ENCODE measurements at places on chromosomes 12 and 14. TPM values are rescaled to one million over a fixed set of nuclear protein-coding genes. Genes with fewer than 3 reads are reported as not detected.

GRCh38 chr12:6605421-6606330 is 1.5 kb downstream of the CHD4 start:
- peak overlapping the region; percentile 79 for H3K27ac ChIP-seq
- H3K27me3 ChIP-seq = no peaks in the 10 kb centered on the region
- peak; percentile 76 for DNase-seq
- no peak overlapping the region for H3K4me3 ChIP-seq
- peaks cover 41% of the 10 kb centered on the region for H3K4me1 ChIP-seq

- H3K36me3 ChIP-seq = no peaks in the 10 kb centered on the region
- H3K27ac ChIP-seq = no peak overlapping the region
- H3K4me1 ChIP-seq = peaks cover 10% of the 10 kb centered on the region
- H3K27me3 ChIP-seq = peaks cover 15% of the 10 kb centered on the region
- no peak overlapping the region for H3K4me3 ChIP-seq
These were observed 20.7 kb upstream of the NCOR2 start for GRCh38 chr12:124588018-124588634.

GRCh38 chr14:47471075-47471474 is 204.3 kb downstream of the MDGA2 start:
- H3K27ac ChIP-seq = no peak overlapping the region
- DNase-seq = no peak
- H3K4me3 ChIP-seq = no peak overlapping the region
- H3K4me1 ChIP-seq = no peaks in the 10 kb centered on the region
- H3K36me3 ChIP-seq = no peaks in the 10 kb centered on the region
- no peaks in the 10 kb centered on the region for H3K27me3 ChIP-seq

GRCh38 chr12:87198181-87198580 is 831.0 kb downstream of the C12orf50 start:
- no peak for DNase-seq
- H3K4me3 ChIP-seq = no peak overlapping the region
- H3K27ac ChIP-seq = no peak overlapping the region
- H3K27me3 ChIP-seq = no peaks in the 10 kb centered on the region

DNA sequence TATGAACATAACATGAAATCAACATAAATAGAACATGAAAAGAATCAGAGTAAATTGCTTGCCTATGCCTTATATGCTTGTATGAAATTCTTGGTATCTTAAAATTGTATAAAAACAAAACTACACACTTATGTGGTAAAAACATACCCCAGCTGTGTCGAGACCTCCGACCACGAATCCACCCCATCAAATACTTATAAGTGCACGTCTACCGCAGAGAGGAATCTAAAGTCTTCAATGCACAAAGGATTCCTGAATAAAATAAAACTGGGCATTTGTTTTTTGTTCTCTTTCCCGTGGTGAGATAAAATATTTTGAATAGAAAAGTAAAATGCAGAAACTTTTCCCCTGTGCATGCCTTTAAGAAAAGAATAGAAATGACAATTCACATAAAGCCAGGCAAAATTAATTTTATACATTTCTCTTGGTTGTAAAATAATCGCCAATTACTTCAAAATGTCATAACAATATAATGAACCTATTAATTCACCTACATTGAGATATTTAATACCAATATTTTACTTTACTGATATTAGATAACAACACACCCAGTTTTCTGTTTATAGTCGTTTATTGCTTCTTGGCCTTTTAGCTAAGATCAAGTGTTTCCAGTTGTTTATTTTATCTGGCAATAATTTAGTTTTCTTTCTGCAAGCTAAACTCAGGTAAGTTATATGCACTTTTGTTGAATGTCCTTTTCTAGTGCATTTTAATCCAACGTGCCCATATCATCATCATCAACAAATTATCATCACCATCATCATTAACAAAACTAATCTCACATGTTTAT is 1.0 kb downstream of the KLRK1 start:
- no peak for DNase-seq
- H3K4me1 ChIP-seq = no peaks in the 10 kb centered on the region
- H3K4me3 ChIP-seq = no peak overlapping the region
- H3K27ac ChIP-seq = no peak overlapping the region
- H3K36me3 ChIP-seq = no peaks in the 10 kb centered on the region

DNA sequence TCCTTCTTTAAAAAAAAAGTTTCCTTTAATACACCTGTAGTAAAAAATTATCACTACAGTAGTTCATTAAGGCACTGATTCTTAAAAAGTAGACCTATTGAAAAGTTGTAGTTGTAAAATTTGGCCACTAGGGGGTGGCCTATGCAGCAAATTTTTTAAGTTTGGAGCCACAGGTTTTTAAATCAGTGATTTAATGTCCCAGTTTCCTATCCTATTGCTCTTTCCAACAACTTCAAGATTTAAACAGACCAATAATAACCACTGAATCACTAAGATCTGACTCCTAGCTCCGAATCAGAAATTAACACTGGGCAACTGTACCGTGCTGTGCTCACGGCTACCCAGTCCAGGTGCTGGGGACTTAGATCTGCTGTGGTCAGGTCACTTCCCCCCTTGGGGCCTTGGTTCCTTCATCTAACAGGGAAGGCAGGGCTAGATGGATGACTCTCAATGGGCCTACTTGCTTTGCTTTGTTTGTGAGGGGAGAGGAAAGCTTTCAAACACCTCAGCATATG is 279.3 kb downstream of the MED13L start:
- peak; percentile 65 for DNase-seq
- no peaks in the 10 kb centered on the region for H3K27me3 ChIP-seq
- H3K4me3 ChIP-seq = no peak overlapping the region
- H3K4me1 ChIP-seq = peaks cover 4% of the 10 kb centered on the region
- H3K27ac ChIP-seq = no peak overlapping the region

- no peaks in the 10 kb centered on the region for H3K27me3 ChIP-seq
- peak within 1 kb of the TSS; percentile 97 for H3K4me3 ChIP-seq
- H3K4me1 ChIP-seq = peaks cover 44% of the 10 kb centered on the region
These were observed at the start of gene TEP1 for GRCh38 chr14:20412876-20413743. Gene TEP1 (minus strand): TSS chr14:20413501. CDS start chr14:20408439, 5,062 bp downstream.

- DNase-seq = no peak
- H3K4me1 ChIP-seq = peaks cover 45% of the 10 kb centered on the region
These were observed 450 bp downstream of the PRKAB1 start for GRCh38 chr12:119668324-119668841.

DNA sequence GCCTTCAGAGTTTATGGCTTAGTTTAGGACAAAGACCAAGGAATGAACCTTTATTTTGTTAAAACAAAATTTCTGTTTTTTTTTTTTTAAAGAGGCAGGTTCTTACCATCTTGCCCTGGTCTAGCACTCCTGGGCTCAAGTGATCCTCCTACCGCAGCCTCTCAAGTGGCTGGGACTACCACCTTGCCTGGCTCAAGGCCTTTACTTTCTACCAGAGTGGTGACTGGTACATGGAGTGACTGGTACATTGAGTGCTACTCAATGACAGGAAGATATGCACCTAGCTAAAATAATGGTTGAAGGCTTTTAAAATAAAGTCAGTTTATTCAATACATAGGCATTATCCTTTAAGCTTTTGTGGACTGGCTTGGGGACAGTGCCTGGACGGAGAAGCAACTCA is 32.6 kb downstream of the PRICKLE1 start:
- no peak for DNase-seq
- no peak overlapping the region for H3K4me3 ChIP-seq
- H3K36me3 ChIP-seq = no peaks in the 10 kb centered on the region
- peaks cover 6% of the 10 kb centered on the region for H3K27me3 ChIP-seq

- H3K27me3 ChIP-seq = no peaks in the 10 kb centered on the region
- H3K36me3 ChIP-seq = peaks cover 59% of the 10 kb centered on the region
- H3K27ac ChIP-seq = no peak overlapping the region
- DNase-seq = no peak
- H3K4me1 ChIP-seq = no peaks in the 10 kb centered on the region
- H3K4me3 ChIP-seq = no peak overlapping the region
These were observed 18.4 kb downstream of the BRMS1L start for GRCh38 chr14:35844494-35844893.

GRCh38 chr14:50087341-50088116 is 28.8 kb downstream of the VCPKMT start:
- no peaks in the 10 kb centered on the region for H3K27me3 ChIP-seq
- H3K4me1 ChIP-seq = peaks cover 71% of the 10 kb centered on the region
- peak overlapping the region; percentile 71 for H3K27ac ChIP-seq
- H3K4me3 ChIP-seq = peak overlapping the region; percentile 36
- DNase-seq = peak; percentile 72
- H3K36me3 ChIP-seq = peaks cover 18% of the 10 kb centered on the region

DNA sequence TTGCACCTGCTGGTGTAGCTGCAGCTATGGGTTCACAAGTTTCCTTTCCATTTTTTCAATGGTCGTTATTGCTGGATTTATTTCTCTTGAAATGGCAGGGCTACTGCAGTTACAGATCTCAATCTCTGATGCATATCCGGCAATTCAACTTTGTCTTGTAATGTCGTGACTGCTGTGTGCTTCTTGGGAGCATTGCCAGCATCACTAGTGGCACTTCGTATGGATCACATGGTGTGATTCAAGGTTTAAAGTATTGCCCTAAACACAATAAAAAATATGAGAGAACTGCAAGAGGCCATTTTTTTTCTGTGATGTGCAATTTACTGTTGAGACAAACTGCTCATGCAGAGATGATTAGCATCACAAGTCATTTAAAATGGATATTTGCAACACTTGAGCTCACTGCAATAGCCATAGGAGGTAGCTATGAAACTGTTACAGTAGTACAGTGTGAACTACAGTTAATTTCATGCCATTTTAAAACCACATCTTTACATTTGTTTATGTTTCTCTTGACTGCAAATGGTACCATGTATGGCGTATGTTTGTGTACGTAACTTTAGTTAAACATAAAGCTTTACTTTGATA is 217.4 kb upstream of the PDE3A start:
- H3K4me3 ChIP-seq = no peak overlapping the region
- H3K27me3 ChIP-seq = no peaks in the 10 kb centered on the region
- no peaks in the 10 kb centered on the region for H3K4me1 ChIP-seq
- no peak overlapping the region for H3K27ac ChIP-seq
- no peak for DNase-seq
- H3K36me3 ChIP-seq = no peaks in the 10 kb centered on the region

- H3K4me3 ChIP-seq = no peak overlapping the region
- no peaks in the 10 kb centered on the region for H3K4me1 ChIP-seq
- no peak for DNase-seq
- H3K36me3 ChIP-seq = no peaks in the 10 kb centered on the region
- H3K27ac ChIP-seq = no peak overlapping the region
These were observed 21.5 kb downstream of the SPTB start for GRCh38 chr14:64857979-64858744.

- no peak overlapping the region for H3K27ac ChIP-seq
- no peak for DNase-seq
- no peak overlapping the region for H3K4me3 ChIP-seq
- no peaks in the 10 kb centered on the region for H3K27me3 ChIP-seq
- peaks cover 2% of the 10 kb centered on the region for H3K36me3 ChIP-seq
- H3K4me1 ChIP-seq = peaks cover 8% of the 10 kb centered on the region
These were observed 73.2 kb downstream of the RCOR1 start for GRCh38 chr14:102665621-102666020.

GRCh38 chr12:31312431-31312830 is 13.5 kb downstream of the SINHCAF start:
- no peak for DNase-seq
- H3K4me1 ChIP-seq = peaks cover 31% of the 10 kb centered on the region
- peaks cover 54% of the 10 kb centered on the region for H3K36me3 ChIP-seq

DNA sequence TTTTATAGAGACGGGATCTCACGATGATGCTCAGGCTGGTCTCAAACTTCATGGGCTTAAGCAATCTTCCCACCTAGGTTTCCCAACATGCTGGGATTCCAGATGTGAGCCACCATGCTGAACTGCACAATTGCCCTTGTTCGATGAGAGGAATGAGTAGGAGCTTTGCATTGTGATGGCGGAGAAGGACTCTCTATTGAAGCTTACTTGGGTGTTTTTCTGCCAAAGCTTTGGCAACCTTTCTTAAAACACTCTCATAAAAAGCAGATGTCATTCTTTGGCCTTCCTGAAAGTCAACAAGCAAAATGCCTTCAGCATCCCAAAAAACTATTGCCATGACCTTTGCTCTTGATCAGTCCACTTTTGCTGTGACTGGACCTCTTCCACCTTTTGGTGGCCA is 904.8 kb upstream of the TMEM132C start:
- H3K4me3 ChIP-seq = no peak overlapping the region
- no peak overlapping the region for H3K27ac ChIP-seq
- H3K36me3 ChIP-seq = no peaks in the 10 kb centered on the region
- DNase-seq = no peak
- no peaks in the 10 kb centered on the region for H3K4me1 ChIP-seq
- H3K27me3 ChIP-seq = no peaks in the 10 kb centered on the region

GRCh38 chr12:132500856-132501180 is 10.9 kb downstream of the FBRSL1 start:
- DNase-seq = no peak
- no peaks in the 10 kb centered on the region for H3K27me3 ChIP-seq
- H3K4me3 ChIP-seq = no peak overlapping the region
- H3K27ac ChIP-seq = no peak overlapping the region
- no peaks in the 10 kb centered on the region for H3K36me3 ChIP-seq

- H3K27ac ChIP-seq = no peak overlapping the region
- H3K27me3 ChIP-seq = no peaks in the 10 kb centered on the region
- no peak overlapping the region for H3K4me3 ChIP-seq
- no peaks in the 10 kb centered on the region for H3K36me3 ChIP-seq
- no peaks in the 10 kb centered on the region for H3K4me1 ChIP-seq
These were observed 179.1 kb downstream of the SOX5 start for GRCh38 chr12:23770202-23770938.

GRCh38 chr12:97556302-97556779 is 93.7 kb downstream of the RMST start:
- H3K27me3 ChIP-seq = no peaks in the 10 kb centered on the region
- no peak overlapping the region for H3K4me3 ChIP-seq
- H3K4me1 ChIP-seq = no peaks in the 10 kb centered on the region
- H3K27ac ChIP-seq = no peak overlapping the region
- DNase-seq = no peak
- H3K36me3 ChIP-seq = no peaks in the 10 kb centered on the region

DNA sequence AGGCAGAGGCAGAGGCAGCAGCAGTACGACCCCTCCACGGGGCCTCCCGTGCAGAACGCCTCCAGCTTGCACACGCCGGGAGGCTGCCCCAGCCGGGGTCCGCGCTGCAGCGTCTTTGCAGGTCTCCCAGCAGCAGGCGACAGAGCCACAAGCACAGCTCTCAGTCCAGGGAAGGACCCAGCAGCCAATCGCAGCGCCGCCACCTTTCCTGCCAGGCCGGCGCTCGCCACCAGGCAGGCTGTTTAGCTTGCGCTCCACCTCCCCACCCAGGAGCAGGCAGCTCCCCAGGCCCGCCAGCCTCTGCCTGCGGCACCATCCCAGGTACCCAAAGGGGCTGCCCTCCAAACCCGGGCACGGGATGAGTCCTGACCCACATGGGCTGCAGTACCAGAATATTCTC is 25.2 kb downstream of the DDX51 start:
- H3K27me3 ChIP-seq = no peaks in the 10 kb centered on the region
- no peak overlapping the region for H3K27ac ChIP-seq
- H3K4me3 ChIP-seq = no peak overlapping the region

Gene PRR13
- total RNA-seq = 201 TPM

Gene PRPH
- total RNA-seq = not detected

Gene TAS2R10
- 0.26 TPM for total RNA-seq

Gene STAC3
- total RNA-seq = 5.5 TPM

Gene MAPK1IP1L
- 142 TPM for total RNA-seq

Gene DDIT3
- 16.7 TPM for total RNA-seq

Gene SLC2A13
- total RNA-seq = 3.1 TPM

Gene FAM186B
- 0.16 TPM for total RNA-seq

Gene PMCH
- total RNA-seq = 8.4 TPM

Gene C12orf56
- total RNA-seq = not detected

Gene BCL11B
- total RNA-seq = 48.2 TPM

Measured in activated CD4-positive, alpha-beta T cell treated with anti-CD3 and anti-CD28 coated beads, Interleukin-2, amount 10 ng/mL, durations not matched to agents 24 days and 14 days (primary cell).